Activated naive CD4-positive, alpha-beta T cell treated with anti-CD3 and anti-CD28 coated beads for 36 hours (primary cell): ENCODE measurements at places on chromosomes 4 and X. TPM values are rescaled to one million over a fixed set of nuclear protein-coding genes. Genes with fewer than 3 reads are reported as not detected.

PPP1R2C gene
- not detected for total RNA-seq

FAM184B gene
- total RNA-seq: not detected

TMPRSS11D gene
- total RNA-seq: not detected

RASGEF1B gene
- 6.7 TPM for total RNA-seq

IL3RA gene
- not detected for total RNA-seq

BGN gene
- total RNA-seq: not detected

PDE6B gene
- total RNA-seq: 17.4 TPM

DNA sequence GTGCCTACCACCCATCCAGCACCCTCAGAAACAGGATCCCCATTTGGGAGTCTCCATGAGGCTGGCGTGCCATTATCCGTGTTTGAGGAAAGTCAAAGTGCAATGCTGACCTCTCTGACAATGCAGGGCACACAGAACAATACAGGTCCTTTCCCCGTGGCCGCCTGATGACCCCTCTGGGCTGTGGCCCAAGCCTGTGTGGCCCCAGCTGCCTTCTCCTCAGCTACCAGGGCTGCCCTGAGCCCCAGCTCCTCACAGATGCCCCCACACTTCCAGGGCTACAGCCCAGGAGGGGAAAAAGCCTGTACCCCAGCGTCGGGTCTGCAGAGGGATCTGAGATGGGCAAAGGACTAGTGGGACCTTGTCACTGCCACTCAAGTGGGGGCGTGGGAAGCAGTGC is 15.5 kb downstream of the ZFYVE28 start:
- DNase-seq: no peak

DNA sequence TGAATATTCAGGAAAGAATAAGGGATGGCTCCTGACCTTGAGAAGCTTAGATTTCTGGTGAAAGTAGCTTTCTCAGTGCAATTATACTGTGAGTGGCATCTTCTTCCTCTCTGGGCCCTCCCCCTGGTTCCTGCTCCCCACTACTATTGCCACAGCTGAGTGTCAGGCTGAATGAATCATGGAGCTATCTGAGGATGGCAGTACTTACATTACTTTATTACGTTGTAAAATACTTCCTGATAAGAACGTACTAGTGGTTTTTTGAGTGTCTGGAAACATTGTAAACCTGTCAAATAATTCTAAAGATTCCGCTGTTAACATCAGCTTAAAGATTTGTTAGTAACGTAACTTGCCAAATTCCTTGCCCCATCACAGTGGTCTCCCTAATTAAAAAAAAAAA is 36.2 kb downstream of the ARHGAP10 start:
- DNase-seq: peak; percentile 22

DNA sequence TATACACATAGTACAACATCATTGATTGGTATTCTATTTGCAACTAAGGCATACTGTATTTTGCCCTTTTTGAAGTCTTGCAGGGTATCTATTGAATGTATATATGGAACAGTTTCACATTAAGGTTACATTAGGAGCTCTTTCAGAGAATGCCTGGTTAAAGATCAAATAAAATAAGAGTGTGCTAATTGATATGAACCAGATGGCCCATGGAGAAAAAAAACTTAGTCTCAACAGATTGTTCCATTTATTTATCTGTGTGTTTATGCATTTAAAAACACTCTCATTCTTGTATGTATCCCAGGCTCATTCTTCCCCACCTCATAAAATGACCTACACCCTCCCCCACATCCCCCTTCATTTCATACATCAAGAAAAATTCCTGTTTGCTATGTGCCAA is 35.2 kb upstream of the GRIA2 start:
- DNase-seq: no peak

- no peak for DNase-seq
Observed at GRCh38 chrX:66023385-66024091, 16.3 kb downstream of the VSIG4 start.

DNA sequence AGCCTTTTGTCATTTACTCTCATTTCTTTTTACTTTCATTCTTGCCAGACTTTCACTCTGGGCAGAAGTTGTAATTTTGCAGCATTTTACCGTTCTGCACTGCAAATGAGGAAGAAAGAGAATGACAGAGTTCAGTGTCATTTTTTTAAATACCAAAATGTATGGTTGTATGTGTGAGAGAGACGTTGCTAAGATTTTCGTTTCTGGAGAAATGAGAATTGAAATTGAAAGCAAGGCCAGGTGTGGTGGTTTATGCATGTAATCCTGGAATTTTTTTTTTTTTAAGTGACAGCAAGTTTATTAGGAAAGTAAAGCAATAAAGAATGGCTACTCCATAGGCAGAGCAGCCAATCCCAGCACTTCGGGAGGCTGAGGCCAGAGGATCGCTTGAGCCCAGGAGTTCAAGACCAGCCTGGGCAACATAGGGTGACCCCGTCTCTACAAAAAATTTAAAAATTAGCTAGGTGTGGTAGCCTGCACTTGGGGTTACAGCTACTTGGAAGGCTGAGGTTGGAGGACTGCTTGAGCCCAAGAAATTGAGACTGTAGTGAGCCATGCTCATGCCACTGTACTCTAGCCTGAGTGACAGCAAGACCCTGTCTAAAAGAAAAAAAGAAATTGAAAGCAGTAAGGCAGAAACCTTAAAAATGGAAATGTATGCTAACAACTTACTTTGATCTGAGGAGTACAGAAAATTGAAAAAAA is 12.9 kb downstream of the DCK start:
- DNase-seq: peak; percentile 12

GRCh38 chr4:22539251-22539650 is 23.4 kb upstream of the ADGRA3 start:
- DNase-seq: no peak

DNA sequence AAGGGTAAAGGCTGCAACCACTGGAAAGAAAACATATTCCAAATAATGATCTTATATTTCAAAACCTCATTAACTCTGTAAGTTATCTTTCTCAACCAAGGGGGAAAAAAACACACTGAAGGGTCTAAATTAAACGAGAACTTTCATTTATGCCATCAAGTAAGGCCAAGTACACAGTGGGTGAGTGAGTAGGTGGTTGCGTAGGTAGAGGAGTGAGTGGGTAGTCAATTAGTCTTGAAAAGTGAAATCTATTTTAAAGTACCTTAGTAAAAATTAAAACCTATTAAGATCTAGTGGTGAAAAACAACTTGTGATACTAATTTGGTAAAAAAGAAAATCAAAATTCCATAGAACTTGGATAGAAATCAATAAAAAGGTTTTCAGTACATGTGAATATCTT is 3.5 kb downstream of the CASK start:
- DNase-seq: no peak

DNA sequence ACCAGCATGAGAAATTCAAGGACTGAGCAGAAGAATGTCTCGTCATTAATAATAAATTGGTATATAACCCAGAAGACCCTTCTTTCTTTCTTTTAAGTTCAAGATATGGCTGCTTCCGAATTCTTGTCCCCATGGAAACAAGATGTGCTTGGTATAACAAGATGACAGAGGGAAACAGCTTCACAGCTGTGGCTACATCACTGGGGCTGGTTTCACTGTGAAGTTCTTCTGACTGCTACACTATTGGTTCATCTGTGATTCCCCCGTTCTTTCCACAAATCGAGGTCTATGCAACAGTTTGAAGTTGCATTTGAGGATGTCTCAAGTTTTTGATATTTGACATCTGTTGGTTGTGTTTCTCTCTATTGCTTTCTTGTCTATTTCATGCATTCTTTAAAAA is 12.3 kb upstream of the DTHD1 start:
- DNase-seq: peak; percentile 53

DNA sequence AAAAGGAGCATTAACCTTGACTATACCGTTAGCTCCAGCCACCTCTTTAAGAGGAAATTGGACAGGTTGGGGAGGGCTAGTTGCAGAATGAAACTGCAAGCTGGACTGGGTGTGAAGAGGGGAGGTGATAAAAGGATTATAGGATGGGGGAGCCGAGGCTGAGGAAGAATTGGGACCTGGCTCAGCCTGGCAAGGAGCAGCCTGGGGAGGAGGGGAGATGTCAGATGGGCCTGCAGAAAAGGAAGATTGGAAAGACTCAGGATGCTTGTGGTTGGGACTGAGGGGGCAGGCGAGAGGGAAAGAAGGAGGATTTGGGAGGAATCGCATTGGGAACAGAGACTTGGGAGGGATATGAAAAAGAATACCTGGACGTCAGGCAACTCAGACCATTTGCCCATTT is 351.7 kb downstream of the PPP3CA start:
- no peak for DNase-seq

DNA sequence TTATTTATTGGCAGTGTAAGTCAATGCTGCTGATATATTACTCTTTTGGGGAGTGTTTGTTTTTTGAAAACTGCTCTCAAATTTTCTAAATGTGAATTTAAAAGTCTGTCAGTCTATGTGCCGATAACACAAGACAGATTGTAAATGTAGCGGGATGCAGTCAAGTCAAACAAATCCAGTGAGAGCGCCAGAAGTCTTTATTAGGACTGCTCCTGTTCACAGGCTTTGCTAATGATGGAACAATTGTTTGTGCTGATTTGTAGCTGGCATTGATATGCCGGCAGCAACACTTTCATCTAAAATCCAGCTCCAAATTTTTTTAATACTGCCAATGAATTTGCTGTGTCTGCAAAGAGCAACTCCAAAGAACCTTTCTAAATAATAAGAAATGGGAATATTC is 78.7 kb upstream of the TET2 start:
- DNase-seq: no peak

GRCh38 chr4:82666970-82667665 is 105.3 kb upstream of the TMEM150C start:
- no peak for DNase-seq

GRCh38 chr4:121822796-121823504 is 733 bp downstream of the CCNA2 start:
- DNase-seq: peak; percentile 61

DNA sequence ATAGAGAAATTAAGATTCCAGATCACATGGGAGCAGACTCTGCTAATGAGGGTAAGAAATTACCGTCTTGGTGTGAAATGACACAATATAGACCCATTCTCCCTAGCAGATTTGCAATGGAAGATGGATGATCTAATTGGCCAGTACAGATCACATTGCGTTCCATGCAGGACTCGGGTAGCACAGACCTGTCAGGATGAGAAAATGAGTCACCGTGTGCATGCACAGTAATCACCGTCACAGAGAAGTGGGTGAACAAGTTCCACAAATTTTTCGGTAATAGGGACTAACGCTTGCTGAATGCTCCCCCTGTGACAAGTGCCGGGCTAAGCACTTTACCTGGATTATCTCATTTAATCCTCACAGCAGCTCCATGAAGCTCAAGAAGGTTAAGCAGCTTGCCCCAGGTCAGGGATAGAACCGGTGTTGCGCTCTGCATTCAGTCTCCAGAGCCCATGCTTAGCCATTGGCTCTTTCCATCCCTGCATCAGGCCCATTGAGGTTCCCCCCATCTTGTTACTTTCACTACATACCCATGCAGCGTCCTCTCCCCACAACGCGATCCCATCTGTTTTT is 375.6 kb downstream of the FBXW7 start:
- no peak for DNase-seq

GRCh38 chrX:124634363-124634762 is 288.0 kb downstream of the SH2D1A start:
- DNase-seq: no peak

DNA sequence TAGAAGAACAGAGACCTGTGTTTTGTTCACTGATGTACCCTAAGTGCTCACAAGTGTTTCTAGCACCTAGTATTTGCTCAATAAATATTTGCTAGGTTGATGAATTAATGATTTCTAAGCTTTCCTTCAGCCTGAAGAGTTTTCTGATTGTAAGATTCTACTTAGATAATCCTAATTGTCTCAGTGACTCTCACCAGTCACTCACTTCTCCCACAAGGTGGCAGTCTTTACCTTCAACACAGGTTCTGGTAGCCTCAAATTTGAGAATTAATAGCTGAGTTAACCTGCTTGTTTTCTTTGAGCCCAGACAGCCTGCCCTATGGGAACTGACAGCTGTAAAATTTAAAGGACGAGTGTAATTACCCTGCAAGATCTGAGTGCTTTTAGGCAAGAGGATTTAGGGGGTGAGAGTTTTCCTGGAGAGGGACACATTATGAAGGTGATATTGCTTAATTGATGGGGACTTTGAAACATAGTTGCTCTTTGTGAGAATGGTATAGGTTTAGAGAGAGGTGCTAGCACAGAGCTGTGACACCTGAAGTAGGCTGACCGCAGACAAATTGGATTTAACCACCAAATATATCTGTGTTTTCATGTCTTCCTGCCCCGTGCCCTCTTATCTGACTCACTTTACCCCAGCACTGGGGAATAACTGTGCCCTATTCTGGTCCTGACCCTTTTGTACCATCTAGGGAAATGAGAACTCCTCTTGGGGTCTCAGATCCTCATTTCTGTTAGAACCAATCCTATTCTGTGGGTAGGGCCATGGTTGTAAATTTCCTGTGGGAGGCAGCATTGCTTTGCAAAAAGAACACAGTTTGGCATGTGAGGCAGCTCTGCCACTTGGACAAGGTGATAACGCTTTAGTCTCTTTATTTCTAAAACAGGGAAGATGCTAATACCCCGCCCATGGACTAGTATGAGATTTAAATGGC is 27.7 kb downstream of the CD38 start:
- DNase-seq: peak; percentile 62

DNA sequence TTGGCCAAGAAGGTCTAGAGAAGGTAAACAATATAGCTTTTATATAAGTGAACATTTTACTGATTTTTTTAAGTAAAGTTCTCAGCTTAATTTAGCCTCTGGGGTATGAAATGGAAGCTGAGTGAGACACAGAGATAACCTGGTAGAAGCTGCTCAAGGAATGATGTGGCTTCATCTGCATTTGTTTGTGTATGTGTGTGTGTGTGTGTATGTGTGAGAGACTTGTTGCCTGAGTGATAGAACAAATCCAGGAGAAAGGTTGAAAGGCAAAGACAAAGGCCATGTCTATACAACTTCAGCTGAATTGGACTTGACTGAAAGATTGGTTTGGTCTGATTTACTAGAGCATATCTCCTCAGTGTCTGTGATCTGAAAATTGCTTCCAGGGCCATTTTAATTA is 63.6 kb downstream of the PCDH7 start:
- DNase-seq: no peak

DNA sequence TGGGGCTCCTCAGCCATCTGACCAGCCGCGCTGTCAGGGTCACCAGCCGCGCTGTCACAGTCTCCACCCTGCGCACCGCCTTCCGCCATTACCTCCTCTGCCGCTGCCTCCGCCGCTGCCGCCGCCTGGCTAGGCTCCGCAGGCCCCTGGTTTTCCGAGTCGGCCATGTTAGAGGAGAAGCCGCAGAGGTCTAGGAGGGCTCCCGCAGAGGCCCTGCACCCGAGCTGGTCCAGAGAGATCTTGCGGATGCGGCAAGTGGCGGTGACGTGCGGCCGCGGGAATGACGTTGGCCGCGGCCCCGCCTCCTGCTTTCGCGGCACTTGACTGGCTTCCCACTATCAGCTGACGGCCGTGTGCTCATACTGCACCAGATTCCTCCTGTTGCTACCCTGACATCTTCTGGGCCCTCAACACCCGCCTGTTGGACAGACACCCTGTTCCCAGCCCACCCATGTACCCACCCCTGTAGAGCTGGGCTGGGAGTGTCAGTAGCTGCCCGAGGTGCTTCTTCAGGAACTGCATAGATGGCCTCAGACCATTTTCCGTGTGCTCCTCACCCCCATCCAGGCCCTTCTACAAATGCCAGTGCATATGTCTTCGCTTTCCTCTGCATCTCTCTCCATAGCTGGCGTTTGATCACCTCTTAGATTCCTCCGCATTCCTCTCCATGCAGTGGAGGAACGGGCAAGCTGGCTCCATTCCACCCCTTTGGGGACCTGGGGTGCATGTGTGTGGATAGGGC is at the start of gene NAP1L5:
TSS of gene NAP1L5 (minus strand) at position 242 of the 742 bp plus-strand sequence. CDS start at position 167, 75 bp downstream.
- peak; percentile 74 for DNase-seq
